ENCODE measurements at places on chromosomes 7 and 10. TPM values are rescaled to one million over a fixed set of nuclear protein-coding genes. Genes with fewer than 3 reads are reported as not detected.

The TMEM178B gene
- total RNA-seq: 1.1 TPM

The CAMK2G gene
- 22.4 TPM for total RNA-seq

The PODXL gene
- 1.4 TPM for total RNA-seq

The NFE2L3 gene
- total RNA-seq: 0.59 TPM

The CTNNA3 gene
- total RNA-seq: not detected

The C7orf57 gene
- total RNA-seq: under 0.01 TPM

All from osteoblast (primary cell).